Stimulated activated CD4-positive, alpha-beta T cell treated with anti-CD3 and anti-CD28 coated beads, Interleukin-2, amount 100 ng/mL, for 24 hours (primary cell): ENCODE measurements at places on chromosomes 5 and 9.

DNA sequence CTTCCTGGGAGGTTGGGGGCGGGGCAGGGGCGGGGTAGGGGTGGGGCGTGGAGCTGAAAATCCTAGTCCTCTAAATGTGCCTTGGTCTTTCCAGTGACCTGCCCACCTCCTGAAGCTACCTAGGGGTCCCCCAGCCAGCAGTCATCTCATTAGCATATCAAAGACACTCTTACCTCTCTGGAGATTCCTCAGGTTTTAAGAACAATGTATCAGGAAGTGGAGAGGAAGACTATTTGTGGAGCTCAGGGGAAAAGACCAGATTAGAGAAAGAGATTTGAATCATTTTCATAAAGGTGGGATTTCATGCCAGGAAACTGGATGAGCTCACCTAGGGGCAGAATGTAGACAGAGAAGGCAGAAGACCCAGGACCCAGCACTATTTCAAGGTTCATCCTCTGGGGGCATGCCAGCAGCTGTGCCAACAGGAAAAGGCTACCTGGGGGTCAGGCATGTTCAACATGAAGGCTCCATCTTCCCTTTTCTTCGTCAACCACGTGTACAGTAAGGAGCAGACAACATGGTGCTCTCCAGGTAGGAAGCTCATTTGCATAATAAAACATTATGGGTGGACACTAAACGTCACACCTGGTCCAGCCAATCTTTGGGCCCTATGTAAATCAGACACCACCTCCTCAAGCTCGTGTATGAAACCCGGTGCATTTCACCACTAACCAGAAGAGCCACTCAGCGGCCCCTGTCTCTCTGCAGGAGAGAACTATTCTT is 6.9 kb downstream of the GMCL2 start:
- DNase-seq, result no peak

GRCh38 chr5:78016863-78017529 is 240.9 kb upstream of the TBCA start:
- no peak for DNase-seq

- DNase-seq, result no peak
Observed at GRCh38 chr9:121324316-121324715, 45.7 kb downstream of the STOM start.

DNA sequence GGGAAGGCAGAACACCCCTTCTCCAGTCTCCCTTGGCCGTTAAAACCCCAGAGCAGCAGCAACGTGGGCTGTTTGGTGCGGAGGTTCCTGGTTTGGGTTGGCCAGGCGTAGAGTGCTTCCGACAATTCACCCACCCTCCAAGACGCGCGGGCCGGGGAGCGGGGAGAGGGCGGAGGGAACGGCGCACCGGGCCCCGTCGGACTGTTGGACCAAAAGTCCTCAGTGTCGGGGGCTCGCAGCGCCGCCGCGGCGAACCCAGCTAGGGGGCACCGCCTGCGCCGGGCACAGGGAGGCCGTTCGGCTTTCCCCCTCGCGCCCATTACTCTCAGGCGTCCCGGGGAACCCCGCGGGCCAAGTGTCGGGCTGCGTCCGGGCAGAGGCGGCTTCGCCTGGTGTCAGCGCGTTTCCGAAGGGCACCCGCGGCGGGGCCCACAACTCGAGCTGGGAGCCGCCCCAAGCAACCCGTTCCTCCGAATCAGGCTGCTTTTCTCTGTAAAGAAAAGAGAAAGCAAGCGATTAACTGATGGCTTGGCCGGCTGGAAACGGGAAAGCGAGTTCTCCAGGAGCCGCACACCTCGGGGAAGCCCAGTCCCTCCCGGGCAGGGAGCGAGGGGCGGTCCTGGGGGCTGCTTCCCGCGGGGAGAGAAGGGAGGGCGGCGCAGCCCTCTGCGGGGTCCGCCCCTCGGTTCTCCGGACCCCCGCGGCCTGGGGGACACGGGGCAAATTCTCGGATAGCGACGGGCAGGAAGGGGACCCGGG is 145.5 kb downstream of the ERCC6L2 start:
- DNase-seq, result peak; percentile 63

GRCh38 chr5:147359581-147359980 is 124.8 kb downstream of the STK32A start:
- no peak for DNase-seq

- DNase-seq, result no peak
Observed at GRCh38 chr5:67149951-67150523, 46.6 kb downstream of the CD180 start.

- DNase-seq, result no peak
Observed at GRCh38 chr9:2419347-2419746, 202.2 kb upstream of the VLDLR start.

DNA sequence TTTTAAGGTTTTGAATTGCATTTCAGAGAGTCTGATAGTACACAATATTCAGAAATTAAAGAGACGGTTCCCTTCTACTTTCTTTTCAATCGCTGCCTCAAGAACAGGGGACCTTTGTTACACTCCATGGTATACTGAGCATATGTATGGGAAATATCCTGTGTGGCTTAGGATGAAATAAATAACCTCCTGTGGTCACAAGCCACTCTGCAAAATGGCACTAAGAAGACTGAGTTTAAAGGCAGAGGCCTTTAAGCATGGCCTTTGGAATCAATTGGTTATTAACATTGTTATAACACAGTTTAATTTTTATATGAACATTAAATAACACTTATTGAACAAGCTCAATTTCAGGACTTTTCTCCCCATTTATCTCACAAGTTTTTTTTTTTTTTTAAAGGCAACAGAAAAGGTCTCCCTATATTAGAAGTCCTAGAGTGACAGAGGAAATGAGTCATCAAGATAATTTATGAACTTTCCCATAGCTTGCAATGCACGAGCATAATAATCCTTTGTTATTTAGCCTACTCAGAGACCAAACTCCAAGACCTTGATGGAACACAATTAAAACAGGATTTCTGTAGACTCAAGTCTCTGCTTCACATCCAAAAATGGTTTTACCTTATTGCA is 341.9 kb downstream of the TMEM167A start:
- no peak for DNase-seq

- no peak for DNase-seq
Observed at GRCh38 chr9:126114850-126115460, 211.7 kb upstream of the MVB12B start.

DNA sequence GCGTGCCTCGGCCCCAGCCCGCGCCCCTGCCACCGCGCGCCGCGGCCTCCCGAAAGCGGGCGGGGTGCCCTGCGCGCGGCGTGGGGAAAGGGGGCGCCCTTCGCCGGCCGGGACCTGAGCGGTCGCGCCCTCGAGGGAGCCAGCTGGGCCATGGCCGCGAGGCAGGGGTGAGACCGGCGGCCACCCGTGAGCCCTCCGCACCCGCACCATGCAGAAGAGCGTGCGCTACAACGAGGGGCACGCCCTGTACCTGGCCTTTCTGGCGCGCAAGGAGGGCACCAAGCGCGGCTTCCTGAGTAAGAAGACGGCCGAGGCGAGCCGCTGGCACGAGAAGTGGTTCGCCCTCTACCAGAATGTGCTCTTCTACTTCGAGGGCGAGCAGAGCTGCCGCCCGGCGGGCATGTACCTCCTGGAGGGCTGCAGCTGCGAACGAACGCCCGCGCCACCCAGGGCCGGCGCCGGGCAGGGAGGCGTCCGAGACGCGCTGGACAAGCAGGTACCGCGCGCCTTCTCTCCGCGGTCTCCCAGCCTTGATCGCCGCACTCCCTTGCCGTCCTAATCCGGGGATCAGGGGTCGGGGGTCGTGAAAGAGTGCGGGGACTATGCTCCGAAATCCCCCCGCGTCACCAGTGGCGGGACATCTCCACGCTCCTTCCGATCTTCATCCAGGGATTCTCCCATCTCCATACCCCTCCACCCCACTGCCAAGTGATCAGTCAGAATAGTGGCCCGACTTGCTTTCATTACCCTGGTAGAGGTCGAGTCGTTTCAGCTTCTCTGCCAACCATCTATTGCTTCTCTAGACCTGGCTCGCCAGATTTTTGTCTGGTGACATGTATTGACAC is 590 bp downstream of the RASGRF2 start:
- DNase-seq, result peak; percentile 44

DNA sequence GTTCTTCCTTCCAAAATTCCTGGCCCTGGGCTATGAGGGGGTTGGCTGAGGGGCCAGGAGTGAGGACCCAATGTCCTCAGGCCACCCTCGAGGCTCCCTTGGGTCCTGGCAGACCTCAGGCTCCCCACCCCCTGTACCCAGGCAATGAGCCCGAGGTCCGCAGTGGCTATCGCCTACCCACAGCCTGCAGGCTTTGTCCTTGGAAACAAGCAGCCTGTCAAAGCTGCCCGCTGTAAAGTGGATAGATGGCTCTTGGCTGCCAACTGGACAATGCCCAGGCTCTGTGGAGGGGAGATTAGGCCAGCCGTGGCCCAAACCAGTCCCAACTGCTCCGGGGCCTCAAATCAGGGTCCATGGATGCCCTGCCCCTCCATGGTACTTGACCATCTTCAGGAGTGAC is 2.2 kb upstream of the ADGRD2 start:
- DNase-seq, result no peak

- no peak for DNase-seq
Observed at GRCh38 chr9:83633676-83634075, 10.7 kb downstream of the IDNK start.

DNA sequence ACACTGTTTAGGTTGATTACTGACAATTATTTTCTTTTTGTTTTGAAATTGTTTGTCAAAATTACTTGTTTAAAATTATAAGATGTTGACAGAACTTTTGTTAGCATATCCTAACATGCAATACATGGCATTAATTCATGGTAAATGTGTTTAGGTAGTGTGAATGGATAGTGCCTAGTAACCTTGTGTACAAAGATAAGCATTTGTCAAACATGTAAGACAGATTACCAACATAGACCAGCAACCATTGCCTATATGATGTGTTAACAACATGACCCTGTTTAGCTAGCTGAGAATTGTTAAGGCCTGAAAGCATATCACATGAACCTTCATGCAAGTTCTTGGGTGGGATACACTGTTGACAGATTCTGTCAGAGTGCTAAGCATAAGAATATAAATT is 13.4 kb downstream of the MAN2A1 start:
- no peak for DNase-seq

DNA sequence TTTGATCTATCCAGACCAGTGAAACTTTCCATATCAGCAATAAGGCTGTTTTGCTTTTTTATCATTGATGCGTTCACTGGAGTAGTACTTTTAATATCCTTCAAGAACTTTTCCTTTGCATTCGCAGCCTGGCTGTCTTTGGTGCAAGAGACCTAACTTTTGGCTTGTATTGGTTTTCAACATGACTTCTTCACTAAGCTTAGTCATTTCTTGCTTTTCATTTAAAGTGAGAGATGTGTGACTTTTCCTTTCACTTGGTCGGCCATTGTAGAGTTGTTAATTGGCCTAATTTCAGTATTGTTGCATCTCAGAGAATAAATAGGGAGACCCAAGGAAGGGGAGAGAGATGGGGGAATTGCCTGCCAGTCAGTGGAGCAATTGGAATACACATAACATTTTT is 26.4 kb upstream of the CMYA5 start:
- DNase-seq, result no peak

- peak; percentile 40 for DNase-seq
Observed at GRCh38 chr5:90932052-90932699, 373.6 kb downstream of the ADGRV1 start.

DNA sequence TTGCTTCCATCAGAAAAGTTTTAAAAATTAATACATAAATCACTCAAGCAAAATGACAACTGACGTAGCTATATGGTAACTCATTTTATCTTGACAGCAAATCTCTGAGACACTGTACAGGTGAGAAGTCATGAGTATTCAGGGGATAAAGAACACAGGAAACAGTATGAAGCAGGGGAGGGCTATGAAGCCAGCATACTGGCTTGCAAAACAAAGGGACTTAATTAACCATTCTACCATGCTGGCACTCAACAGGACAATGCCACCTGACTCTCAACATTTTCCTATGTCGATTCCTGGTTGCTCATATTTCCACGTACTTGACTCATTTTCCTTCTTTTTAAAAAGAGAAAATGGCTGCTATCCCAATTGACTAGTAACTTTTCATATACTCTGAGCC is 151.4 kb upstream of the RETREG1 start:
- DNase-seq, result no peak

DNA sequence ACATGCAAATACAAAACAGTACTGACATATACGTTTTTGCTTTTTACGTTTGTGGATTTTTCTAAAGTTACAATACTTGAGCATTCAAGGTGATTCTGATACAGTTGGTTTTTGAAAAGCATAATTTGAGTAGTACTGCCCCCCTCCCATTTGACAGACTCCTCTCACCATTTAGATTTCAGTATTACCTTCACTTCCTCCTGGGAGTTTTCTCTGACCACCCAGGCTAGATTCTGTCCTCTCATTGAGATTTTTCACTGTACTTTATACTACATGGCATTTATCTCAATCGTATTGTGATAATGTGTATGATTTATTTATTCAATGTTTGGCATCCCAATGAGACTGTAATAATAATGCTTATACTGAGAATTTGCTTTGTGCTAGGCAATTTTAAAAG is 32.8 kb upstream of the SMAD5 start:
- DNase-seq, result no peak

GRCh38 chr5:137856201-137856600 is 11.5 kb upstream of the MYOT start:
- no peak for DNase-seq

GRCh38 chr9:130482463-130482862 is 37.7 kb downstream of the ASS1 start:
- no peak for DNase-seq

DNA sequence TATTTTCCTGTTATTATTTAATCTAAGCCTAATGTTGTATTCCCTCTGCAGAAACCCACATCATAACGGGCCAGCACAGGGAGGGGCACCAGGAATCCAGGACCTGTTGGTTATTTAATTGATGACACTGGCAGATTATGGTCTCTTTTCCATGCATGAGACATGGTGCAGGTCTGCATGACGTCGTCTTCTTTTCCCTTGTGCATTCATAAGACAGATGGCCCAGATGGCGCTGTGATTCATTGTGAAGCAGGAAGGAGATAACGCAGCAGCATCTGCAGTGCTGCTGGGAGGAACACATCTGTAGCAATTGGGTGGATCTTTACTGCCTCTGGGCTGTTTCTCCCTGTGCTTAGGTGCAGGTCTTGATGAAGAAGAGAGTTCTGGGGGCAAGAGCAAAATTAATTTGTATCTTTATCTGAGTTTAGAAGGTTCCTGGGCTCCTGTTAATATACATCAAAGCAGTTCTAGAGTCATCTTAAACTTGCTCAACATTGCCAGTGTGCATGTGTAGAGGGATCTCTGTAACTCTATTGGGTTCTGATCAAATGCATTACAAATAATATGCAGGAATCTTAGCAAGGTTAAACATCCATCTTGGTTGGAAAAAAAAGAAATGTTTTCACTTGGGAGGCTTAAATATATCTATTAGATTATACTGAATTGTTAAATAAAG is 176.1 kb downstream of the PCSK1 start:
- no peak for DNase-seq

DNA sequence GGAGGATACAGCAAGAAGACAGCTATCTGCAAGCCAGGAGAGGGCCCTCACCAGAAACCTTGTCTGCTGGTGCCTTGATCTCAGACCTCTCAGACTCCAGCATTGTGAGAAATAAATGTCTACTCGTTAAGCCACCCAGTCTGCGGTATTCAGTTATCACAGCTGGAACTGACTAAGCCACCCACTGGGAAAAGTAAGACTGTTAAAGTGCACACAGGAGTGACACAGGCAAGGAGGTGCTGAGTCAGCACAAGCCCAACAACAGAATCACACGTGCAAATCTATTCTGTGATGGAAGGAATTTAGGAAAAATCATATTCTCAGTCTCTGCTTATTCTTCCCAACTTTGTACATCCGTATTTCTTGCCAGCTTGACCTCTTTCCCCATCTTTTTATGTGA is 200.0 kb downstream of the NR2F1-AS1 start:
- DNase-seq, result no peak
